ENCODE measurements at places on chromosomes 1 and 21. TPM values are rescaled to one million over a fixed set of nuclear protein-coding genes. Genes with fewer than 3 reads are reported as not detected.

GRCh38 chr21:30329203-30329875, 8.2 kb downstream of the KRTAP27-1 start:
- no peak for DNase-seq

Gene FNDC10
- 7.5 TPM for total RNA-seq

Gene IFNLR1
- 4.0 TPM for total RNA-seq

DNA sequence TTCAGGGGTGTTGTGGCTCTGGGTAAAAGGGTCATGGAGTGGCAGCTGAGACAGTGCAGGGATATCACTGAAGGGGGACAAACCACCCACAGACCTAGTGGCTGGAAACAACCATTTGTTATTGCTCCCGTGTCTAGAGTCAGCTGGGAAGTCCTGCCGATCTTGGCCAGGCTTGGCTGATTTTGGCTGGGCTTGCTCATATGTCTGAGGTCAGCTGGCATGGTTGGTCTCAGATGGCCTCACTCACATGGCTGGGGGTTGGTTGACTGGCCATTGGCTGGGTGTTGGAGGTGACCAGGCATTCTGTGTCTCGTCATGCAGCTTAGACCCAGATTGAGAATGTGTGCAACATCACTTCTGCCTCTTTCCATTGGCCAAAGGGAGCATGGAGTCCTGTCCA, 203.8 kb upstream of the POU3F1 start:
- no peak for DNase-seq

Gene ATP13A2
- total RNA-seq = 51.4 TPM

- DNase-seq = no peak
These were observed 2.1 kb downstream of the PLD5 start for GRCh38 chr1:242522304-242522945.
